NCI-H524 (cell line): ENCODE measurements at places on chromosomes 2 and 18.
A peak's percentile ranks its signal among the peaks of the same experiment; 100 is the strongest.

DNA sequence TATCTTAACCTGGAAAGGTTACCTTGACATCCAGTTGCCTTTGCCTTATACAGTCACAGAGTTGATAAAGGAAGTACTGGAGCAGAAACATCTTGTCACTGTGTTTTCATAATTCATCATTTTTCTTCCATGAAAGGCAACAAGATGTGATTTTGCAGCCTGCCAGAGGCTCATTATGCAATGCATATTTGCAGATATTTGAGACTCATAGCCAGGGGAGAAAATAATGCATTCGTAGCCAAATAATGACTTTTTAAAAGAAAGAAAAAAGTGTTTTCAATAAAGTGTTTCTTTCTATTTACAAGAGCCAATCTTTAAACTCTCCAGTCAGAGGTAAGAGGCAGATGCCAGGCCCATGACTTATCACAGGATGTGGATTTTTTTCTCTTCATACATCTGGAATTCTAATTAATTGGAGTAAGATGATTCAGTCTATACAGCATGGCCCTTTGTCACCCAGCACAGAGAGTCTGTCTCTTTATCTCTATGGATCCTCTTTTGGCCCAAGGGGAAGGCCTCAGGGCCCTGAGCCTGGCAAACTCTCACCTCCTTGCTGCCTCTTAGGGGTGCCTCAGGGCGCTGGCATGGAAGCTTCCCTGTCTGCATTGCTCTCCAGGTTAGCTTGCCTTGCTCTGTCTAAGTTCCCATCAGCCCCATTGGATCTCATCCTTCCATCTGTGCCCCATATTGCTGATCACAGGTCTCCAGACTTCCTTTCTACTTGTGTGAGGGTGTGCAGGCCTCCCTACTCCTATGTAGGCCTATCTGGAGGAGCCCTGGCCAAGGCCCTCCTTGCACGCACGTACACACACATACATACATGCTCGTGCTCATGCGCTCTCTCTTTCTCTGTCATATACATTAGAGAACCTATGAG is 247.7 kb downstream of the TPGS2 start:
- no peak for DNase-seq

DNA sequence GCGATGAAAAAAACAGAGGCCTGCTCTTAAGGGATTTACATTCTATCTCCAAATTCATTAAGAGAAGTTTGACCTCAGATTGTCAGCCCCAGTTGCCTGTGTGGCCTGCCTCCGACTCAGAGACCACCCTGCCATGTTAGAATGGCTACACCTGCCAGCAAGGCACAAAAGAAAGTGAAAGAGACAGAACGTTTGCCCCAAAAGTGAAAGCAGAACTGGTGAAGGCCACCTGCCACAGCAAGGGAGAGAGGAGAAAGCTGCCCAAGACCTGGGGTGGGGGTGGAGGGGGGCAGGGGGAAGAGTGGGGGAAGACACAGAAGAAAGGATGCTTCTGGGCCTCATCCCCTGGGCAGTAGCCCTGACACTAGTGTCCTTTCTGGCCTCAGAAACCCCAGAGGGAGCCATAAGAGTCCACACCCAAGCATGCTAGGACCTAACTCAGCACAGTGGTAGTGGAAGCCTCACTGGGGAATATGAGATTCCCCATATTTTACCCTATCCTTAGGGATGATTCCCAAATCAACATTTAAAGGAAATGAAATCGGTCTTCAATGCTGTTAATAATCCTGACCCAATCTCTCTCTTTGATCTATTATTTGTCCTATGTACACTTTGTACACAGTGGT is 389.7 kb downstream of the TXNL1 start:
- DNase-seq: no peak

- no peak for DNase-seq
Observed at GRCh38 chr18:48942554-48943261, 8.1 kb downstream of the SMAD7 start.

GRCh38 chr2:235129850-235130249 is 178.0 kb downstream of the SH3BP4 start:
- no peak for DNase-seq

DNA sequence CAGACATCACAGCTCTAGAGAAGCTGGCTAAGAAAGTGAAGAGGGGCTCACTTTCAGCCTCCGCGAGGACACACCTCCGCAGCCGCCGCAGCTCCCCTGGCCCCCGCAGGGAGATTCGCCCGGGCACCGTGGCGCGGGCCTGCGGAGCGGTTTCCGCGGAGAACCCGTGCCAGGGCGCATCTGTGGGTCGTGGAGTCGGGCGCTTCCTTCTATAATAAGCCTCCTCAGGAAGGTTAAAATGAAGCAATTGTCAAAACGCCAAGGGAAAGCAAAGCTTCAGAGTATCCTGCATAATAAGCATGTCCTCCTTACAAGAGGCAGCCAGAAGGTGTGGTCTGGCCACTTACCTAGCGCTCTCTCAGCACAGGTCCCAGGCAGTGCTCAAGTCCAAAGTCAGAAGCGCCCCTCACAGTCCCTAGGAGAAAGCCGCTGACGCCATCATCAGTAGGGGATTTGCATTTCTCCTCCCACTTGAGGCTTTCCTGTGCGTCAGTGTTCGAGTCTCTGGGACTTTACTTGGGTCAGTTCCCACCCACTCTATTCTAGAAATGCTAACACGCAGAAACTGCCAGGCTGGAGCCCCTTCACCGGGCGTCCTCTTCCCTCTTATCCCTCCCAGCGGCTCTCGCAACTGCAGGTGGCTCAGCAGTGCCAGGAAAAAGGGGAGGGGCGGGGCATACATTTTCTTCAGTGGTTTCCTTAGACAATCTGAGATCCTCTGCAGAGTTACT is at the start of gene STAT4:
Gene STAT4, minus strand, starts transcription at position 395 of the 731 bp plus-strand sequence. CDS start 2,791 bp downstream, outside the sequence.
- peak; percentile 54 for DNase-seq

GRCh38 chr2:83784947-83785346 is 674.1 kb downstream of the SUCLG1 start:
- no peak for DNase-seq

DNA sequence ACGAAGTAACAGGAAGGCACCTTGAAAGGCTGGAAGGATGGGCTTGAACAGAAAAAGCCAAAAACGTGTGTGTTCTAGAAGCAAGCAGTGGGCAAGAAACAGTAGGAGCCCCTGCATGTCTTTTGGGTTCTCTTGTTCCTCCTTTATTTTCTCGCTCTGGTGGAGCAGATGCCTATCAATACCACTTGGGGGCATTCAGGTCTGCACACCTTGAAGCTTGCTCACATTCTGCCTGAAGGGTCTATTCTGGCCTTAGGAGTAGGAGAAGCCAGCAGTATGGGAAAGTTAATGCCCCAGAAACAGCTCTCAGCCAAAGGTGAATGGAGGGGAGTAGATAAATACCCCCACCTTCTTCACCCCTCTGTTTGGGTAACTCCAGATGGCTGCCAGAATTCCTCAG is 204.5 kb downstream of the TXNL1 start:
- no peak for DNase-seq

DNA sequence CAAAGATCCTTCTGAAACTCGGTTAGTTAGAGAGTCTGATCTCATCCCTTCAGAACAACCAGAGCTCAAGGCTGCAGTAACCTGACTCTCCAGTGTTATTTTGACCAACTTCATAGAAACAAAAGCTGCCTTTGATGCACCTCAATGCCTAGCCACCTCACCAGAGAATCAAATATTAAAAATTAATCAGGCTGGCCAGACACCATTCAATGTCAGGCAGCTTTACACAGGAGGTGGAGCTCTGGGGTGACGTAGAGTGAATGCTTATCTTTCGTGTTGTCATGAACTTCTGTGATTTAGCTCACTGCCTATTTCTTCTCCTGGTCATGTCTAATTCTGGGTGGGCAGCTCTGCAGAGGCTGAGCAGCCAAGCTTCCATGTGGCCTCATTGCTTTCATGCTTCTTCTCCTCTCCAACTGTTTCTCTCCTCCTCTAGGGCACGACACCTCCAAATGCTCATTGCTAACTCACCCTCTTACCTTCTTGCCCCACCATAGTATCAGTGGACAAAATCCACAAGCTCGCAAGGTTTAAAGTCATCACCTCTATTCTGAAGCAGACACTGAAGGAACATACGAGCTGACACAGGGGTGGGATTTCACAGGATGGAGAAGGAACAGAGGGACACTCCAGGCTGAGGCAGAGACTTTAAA is 39.4 kb downstream of the AAK1 start:
- no peak for DNase-seq

GRCh38 chr2:120787822-120788700 is 52.4 kb downstream of the GLI2 start:
- no peak for DNase-seq

- DNase-seq: no peak
Observed at GRCh38 chr2:233375490-233376314, 21.4 kb downstream of the DGKD start.

DNA sequence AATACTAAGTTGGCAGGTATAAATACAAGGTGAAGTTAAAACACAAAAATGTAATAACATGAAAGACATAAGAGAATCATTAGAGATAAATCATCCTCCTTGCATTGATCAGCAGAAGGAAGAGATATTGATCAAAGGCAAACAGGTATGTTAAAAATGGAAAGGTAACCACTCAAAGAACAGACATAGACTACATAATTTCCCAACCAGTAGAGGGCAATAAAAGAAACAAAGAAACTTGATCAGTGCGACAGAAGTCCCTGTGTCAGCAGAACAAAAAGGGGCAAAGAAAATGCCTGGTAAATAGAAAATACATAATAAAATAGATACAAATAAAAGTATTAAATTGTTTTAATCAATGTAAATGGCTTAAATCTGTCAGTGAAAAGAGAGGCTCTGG is 53.6 kb downstream of the FAM228A start:
- DNase-seq: peak; percentile 56

DNA sequence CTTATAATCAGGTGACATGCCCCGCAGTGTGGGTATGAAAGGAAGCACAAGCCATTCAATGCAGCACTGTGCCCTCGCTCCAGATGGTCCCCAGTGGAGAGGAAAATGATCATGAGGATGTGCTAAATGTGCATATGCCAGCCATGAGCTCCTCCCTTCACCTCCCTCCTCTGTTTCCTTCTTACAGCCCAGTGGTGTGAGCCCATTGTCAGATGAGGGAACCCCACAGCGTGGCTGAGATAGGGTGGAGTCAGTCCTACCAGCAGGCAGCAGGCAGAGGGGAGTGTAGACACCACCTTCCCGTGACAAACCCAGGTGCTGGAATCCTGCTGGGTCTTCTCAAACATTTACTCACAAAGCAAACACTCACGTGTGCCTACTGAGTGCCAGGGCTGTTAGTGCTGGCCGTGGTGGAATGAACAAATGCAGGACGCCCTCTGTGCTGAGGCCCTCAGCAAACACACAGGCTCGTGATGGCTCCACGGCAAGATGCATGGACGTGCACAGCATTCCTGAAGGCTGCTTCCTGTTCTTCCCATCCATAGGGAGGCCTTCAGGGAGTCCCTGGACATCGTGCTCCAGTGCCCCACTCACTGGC is 181.7 kb upstream of the TPO start:
- no peak for DNase-seq

GRCh38 chr18:6022845-6023244 is 127.5 kb upstream of the TMEM200C start:
- peak; percentile 28 for DNase-seq

- DNase-seq: no peak
Observed at GRCh38 chr2:116761864-116762263, 1052.6 kb upstream of the DDX18 start.

- no peak for DNase-seq
Observed at GRCh38 chr2:70574618-70575017, 21.0 kb upstream of the TGFA start.

GRCh38 chr2:239302083-239302807 is 98.6 kb downstream of the HDAC4 start:
- no peak for DNase-seq

GRCh38 chr2:30847329-30847728 is 40.1 kb upstream of the CAPN13 start:
- no peak for DNase-seq

DNA sequence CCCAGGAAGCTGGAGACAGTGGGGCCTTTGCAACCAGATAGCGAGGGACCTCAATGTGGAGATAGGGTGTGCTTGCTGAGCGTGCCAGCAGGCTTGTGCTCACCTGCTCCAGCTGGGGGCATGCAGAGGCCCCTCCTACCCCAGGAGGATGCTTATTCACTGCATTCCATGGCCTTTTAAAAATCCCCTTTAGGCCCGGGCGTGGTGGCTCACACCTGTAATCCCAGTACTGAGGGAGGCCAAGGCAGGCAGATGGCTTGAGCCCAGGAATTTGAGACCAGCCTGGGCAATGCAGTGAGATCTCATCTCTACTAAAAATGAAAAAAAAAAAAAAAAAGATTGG is 54.5 kb downstream of the ODC1 start:
- no peak for DNase-seq

GRCh38 chr2:20185176-20186022 is 39.5 kb downstream of the SDC1 start:
- no peak for DNase-seq

DNA sequence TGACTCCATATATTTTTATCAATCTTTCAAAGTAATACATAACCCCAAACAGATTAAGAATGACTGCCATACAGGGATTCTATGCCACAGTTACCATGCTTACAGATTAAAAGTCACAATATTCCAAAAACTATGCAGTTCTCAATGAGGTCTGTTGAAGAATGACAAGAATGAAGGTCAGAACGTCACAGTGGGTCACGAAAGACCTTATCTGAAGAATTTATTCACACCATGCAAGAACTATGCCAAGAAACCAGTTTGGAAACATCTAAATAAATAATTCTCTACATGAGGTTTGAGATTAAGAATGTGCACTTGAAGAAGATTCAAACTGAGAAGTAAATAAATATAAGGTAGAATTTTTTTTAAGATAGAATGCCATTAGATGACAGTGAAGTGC is 253.3 kb downstream of the EXOC6B start:
- DNase-seq: no peak

DNA sequence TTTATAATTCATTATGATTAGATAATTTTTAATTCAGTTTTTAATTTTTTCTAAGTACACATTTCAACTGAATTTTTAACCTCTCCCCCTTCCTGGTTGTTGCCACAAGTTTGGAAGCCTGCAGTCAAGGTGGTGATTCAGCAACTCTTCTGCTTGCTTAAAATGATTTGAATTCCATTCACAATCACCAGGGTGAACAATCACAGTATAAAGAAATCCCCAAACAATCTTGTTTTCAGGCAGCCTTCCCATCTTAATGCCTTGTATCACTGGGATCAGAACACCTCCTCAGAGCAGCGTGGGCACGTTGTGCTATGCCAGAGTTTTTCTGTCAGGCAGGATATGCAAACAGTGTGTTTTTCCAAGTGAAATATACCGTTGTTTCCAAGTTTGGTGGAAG is 46.7 kb upstream of the BARD1 start:
- DNase-seq: no peak

GRCh38 chr2:171669121-171669520 is 18.1 kb upstream of the DYNC1I2 start:
- DNase-seq: no peak

DNA sequence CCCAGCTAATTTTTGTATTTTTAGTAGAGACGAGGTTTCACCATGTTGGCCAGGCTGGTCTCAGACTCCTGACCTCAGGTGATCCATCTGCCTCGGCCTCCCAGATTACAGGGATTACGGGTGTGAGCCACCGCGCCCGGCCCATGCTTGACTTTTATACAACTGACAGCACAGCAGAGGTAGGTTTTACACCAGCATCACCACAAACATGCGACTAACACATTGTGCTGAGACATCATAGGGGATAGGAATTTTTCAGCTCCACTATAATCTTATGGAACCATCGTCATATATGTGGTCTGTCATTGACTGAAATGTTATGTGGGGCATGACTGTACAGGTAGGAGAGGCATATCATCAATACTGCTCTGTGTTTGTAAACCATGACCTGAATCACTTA is 122.1 kb downstream of the THADA start:
- no peak for DNase-seq
